Activated T-helper 1 cell treated with anti-CD3 and anti-CD28 coated beads, Interleukin-12 subunit alpha, Interleukin-12 subunit beta, Interleukin-2, Interleukin-4 antibody, amounts not matched to agents 30 ng/mL and 10 ng/mL and 1 ng/mL, durations not matched to agents 14 hours and 24 hours and 36 hours (primary cell): ENCODE measurements at places on chromosomes 3 and 15. TPM values are rescaled to one million over a fixed set of nuclear protein-coding genes. Genes with fewer than 3 reads are reported as not detected.
A peak's percentile ranks its signal among the peaks of the same experiment; 100 is the strongest.

- H3K4me3 ChIP-seq, result no peak overlapping the region
- H3K36me3 ChIP-seq, result no peaks in the 10 kb centered on the region
- no peaks in the 10 kb centered on the region for H3K27me3 ChIP-seq
- no peak overlapping the region for H3K27ac ChIP-seq
Observed at GRCh38 chr3:85255949-85256348, 297.2 kb downstream of the CADM2 start.

- no peak overlapping the region for H3K27ac ChIP-seq
- H3K36me3 ChIP-seq, result peaks cover 3% of the 10 kb centered on the region
- H3K4me1 ChIP-seq, result peaks cover 6% of the 10 kb centered on the region
- peaks cover 2% of the 10 kb centered on the region for H3K27me3 ChIP-seq
- DNase-seq, result no peak
Observed at GRCh38 chr3:34022147-34022546, 223.7 kb downstream of the PDCD6IP start.

Gene GPR156
- 0.18 TPM in 1 of 2 replicates, not detected in the other for total RNA-seq

DNA sequence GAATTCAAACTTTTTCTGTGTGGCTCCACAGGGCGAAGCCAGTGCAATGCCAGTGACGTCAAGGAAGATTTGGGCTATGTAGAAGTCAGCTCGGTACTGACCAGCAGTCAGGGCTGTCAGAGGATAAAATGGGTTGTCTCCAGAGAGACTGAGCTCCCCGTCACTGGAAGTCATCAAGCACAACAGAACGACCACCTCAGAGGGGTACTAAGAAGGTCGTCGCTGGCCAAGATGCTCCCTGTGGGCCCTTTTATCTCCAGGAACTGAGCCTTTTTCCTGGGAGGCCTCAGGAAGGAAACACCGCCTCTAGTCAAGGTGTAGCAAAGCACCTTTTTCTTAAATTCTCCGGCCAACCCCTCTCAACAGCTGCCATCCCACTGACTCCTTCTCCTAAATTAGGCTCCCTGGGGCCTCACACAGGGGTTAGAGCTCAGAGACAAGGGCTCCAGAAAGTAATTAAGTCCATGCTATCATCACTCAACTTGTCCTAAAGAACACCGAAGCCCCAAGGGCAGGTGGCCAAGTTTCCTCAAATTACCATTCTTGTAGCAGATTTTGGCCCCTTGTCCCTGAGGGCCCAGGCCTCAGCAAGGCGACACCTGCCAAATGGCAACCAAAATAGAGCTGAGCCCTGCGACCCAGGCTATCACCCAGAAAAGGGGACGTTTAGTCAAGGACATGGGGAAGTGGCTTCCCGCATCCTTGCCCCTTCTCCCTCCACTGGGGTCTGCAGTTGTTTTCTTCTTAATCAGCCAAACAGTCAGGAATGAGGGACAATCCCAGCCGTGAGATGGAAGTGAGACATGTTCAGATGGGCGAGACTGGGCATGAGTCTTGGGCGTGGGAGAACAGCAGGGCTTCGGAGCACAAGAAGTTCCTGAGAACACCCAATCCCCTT, 48.0 kb downstream of the SSUH2 start:
- H3K27ac ChIP-seq, result no peak overlapping the region
- H3K36me3 ChIP-seq, result no peaks in the 10 kb centered on the region
- H3K4me1 ChIP-seq, result no peaks in the 10 kb centered on the region
- no peak for DNase-seq

- H3K4me3 ChIP-seq, result no peak overlapping the region
- no peak for DNase-seq
- H3K36me3 ChIP-seq, result no peaks in the 10 kb centered on the region
- H3K27ac ChIP-seq, result no peak overlapping the region
- H3K4me1 ChIP-seq, result no peaks in the 10 kb centered on the region
- H3K27me3 ChIP-seq, result peaks cover 2% of the 10 kb centered on the region
Observed at GRCh38 chr3:71916747-71917369, 131.9 kb upstream of the PROK2 start.

Gene SI
- not detected in 2 replicates for total RNA-seq

DNA sequence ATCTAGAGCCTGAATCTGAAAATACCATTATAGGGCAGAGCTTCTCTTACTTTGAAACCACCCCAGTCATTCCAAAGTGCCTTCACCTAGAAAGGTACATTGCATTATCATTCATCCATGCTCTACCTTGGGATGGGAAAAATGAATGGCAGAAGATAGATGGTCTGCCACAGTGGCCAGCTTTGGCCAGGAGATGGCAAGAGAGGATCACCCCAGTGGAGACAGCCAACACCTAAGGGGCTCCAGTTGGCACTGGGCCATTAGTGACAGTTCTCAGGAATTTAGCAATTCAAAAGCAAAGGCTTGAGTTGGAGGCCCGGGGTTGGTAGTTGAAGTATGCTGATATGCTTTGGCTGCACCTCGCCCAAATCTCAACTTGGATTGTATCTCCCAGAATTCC, 253.6 kb upstream of the MRPL3 start:
- no peaks in the 10 kb centered on the region for H3K4me1 ChIP-seq
- no peak overlapping the region for H3K27ac ChIP-seq
- peaks cover 3% of the 10 kb centered on the region for H3K27me3 ChIP-seq
- DNase-seq, result no peak
- no peaks in the 10 kb centered on the region for H3K36me3 ChIP-seq

Gene GPR160
- total RNA-seq, result 3.4 and 3.5 TPM in 2 replicates

Gene PEX5L
- total RNA-seq, result 0.17 and 0.67 TPM in 2 replicates

DNA sequence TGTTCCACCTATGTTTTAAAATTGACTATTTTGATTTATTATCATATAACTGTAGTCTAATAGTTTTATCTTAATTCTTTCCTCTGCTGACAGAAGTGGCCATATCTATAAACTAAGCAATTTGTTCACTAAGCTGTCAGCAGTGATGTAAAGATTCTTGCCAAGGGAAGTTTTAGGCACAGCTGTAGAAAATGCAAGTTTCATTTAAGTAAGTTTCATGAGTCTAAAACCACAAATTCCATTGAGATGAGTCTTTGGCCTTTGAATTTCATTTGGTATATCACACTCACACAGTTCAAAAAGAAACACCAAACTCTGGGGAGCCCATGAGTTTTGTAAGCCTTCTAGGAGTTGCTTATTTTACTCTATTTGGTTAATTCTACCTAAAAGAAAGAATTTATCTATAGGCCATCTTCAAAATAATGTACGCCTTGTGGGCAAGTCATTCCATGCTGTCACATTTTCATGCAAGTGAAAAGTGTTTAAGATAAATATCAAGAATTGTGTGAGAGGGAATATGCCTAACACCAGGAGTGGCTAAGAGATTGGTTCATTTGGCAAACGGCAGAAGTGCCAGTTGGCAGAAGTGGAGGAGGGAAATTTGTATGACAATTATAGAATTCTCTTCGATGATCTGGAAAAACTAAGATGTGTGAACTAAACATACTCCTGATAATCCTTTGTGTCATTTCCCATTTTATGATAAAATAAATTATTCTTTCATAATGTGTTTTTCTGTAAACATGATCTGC, 292.9 kb downstream of the ZIC4 start:
- H3K4me3 ChIP-seq, result no peak overlapping the region
- no peaks in the 10 kb centered on the region for H3K27me3 ChIP-seq
- no peaks in the 10 kb centered on the region for H3K36me3 ChIP-seq
- no peak overlapping the region for H3K27ac ChIP-seq
- no peak for DNase-seq
- no peaks in the 10 kb centered on the region for H3K4me1 ChIP-seq

Gene TMIE
- 0.34 TPM in 1 of 2 replicates, not detected in the other for total RNA-seq

Gene THSD4
- total RNA-seq, result not detected in 2 replicates

- no peaks in the 10 kb centered on the region for H3K36me3 ChIP-seq
- H3K4me3 ChIP-seq, result no peak overlapping the region
- H3K27me3 ChIP-seq, result peaks cover 9% of the 10 kb centered on the region
- no peaks in the 10 kb centered on the region for H3K4me1 ChIP-seq
- H3K27ac ChIP-seq, result no peak overlapping the region
- no peak for DNase-seq
Observed at GRCh38 chr3:14785207-14786155, 33.3 kb upstream of the FGD5 start.

GRCh38 chr3:10198761-10199649, 34.3 kb downstream of the IRAK2 start:
- DNase-seq, result peak; percentile 78
- peak overlapping the region; percentile 90 for H3K27ac ChIP-seq
- no peaks in the 10 kb centered on the region for H3K27me3 ChIP-seq
- peaks cover 22% of the 10 kb centered on the region for H3K36me3 ChIP-seq
- peak overlapping the region; percentile 47 for H3K4me3 ChIP-seq
- H3K4me1 ChIP-seq, result peaks cover 78% of the 10 kb centered on the region

Gene LARP6
- total RNA-seq, result 0.44 TPM in 1 of 2 replicates, not detected in the other

Gene LYZL4
- not detected in 2 replicates for total RNA-seq

Gene HYAL1
- 0.12 and 0.36 TPM in 2 replicates for total RNA-seq

- H3K36me3 ChIP-seq, result no peaks in the 10 kb centered on the region
- no peak overlapping the region for H3K27ac ChIP-seq
- DNase-seq, result no peak
- no peaks in the 10 kb centered on the region for H3K27me3 ChIP-seq
Observed at GRCh38 chr3:107633327-107634098, 110.8 kb downstream of the BBX start.

- H3K36me3 ChIP-seq, result no peaks in the 10 kb centered on the region
- H3K27me3 ChIP-seq, result peaks cover 62% of the 10 kb centered on the region
- H3K4me1 ChIP-seq, result peaks cover 5% of the 10 kb centered on the region
- no peak overlapping the region for H3K4me3 ChIP-seq
- no peak overlapping the region for H3K27ac ChIP-seq
Observed at GRCh38 chr3:55481744-55482495, 5.2 kb downstream of the WNT5A start.

DNA sequence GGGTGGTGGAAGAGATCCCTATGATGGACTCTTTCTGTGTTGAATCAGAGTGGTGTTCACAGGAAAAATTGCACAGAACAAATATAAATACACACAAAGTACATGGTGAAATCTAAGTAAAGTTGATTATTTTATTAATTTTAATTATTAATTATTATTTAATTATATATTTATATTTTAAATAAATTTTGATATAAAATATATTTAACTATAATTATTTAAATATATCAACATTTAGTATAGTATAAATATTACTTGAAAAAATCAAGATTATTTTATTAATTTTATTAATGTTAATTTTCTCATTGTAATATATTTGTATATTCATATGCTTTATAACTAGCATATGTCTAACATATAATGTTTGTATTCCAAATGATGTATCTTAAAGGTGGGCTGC, 11.3 kb upstream of the ATP10A start:
- H3K27me3 ChIP-seq, result no peaks in the 10 kb centered on the region
- no peaks in the 10 kb centered on the region for H3K36me3 ChIP-seq

- H3K4me1 ChIP-seq, result peaks cover 6% of the 10 kb centered on the region
- H3K36me3 ChIP-seq, result peaks cover 9% of the 10 kb centered on the region
- H3K27ac ChIP-seq, result no peak overlapping the region
Observed at GRCh38 chr3:48856469-48856868, 8.8 kb upstream of the PRKAR2A start.

- no peak overlapping the region for H3K4me3 ChIP-seq
- no peak for DNase-seq
- H3K27ac ChIP-seq, result peak overlapping the region; percentile 24
- H3K36me3 ChIP-seq, result peaks cover 52% of the 10 kb centered on the region
Observed at GRCh38 chr3:9467451-9467850, 70.0 kb downstream of the SETD5 start.

- no peaks in the 10 kb centered on the region for H3K27me3 ChIP-seq
- no peak overlapping the region for H3K4me3 ChIP-seq
- H3K4me1 ChIP-seq, result no peaks in the 10 kb centered on the region
- DNase-seq, result no peak
- no peak overlapping the region for H3K27ac ChIP-seq
Observed at GRCh38 chr3:114379266-114379665, 85.4 kb downstream of the TIGIT start.

DNA sequence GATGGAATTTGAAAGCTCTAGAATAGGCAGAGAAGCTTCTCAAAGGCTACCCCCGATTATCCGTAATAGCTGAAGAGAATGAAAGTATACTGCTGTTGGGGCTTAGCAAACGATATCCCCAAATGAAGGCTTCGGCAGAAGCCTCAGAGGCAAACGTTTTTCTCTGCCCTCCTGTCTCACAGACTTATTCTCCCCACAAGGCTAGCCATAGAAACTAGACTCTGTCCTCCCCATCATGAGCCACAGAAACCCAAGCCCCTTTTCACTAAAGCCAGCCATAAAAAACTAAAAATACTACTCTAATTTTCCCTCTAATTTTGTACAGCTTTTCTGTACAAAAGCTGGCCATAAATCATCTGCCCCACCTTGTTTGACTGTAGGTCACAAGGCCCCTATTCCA, 413.4 kb upstream of the CFAP20DC start:
- peaks cover 4% of the 10 kb centered on the region for H3K27me3 ChIP-seq
- H3K36me3 ChIP-seq, result peaks cover 12% of the 10 kb centered on the region
- no peak overlapping the region for H3K4me3 ChIP-seq
- H3K4me1 ChIP-seq, result peaks cover 7% of the 10 kb centered on the region

DNA sequence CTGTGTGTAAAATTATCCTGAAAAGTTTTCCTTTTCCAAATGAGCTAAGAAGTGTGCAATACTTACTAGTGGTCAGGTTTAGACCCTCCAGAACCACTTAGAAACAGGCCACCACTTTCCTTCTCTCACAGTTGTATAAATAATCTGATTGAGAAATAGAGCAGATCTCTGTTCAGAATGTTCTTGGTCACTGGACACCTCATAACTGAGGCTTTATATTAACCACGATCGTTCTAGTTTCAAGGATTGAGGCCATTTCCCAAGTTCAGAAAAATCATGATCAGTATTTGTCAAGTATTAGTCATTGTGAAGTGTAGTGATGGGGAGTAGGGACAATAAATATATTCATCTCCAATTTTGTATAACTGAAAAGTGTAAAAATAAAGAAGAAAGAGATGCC, 1.0 kb upstream of the MAP3K13 start:
- H3K27ac ChIP-seq, result no peak overlapping the region
- H3K27me3 ChIP-seq, result peaks cover 52% of the 10 kb centered on the region
- no peaks in the 10 kb centered on the region for H3K36me3 ChIP-seq
- no peak overlapping the region for H3K4me3 ChIP-seq

- no peak for DNase-seq
- H3K4me1 ChIP-seq, result peaks cover 64% of the 10 kb centered on the region
- H3K27ac ChIP-seq, result peak overlapping the region; percentile 82
- H3K4me3 ChIP-seq, result peak overlapping the region; percentile 83
Observed at GRCh38 chr3:48503401-48504050, 448 bp downstream of the SHISA5 start.

Gene SIDT1
- total RNA-seq, result 11.3 and 12.2 TPM in 2 replicates

DNA sequence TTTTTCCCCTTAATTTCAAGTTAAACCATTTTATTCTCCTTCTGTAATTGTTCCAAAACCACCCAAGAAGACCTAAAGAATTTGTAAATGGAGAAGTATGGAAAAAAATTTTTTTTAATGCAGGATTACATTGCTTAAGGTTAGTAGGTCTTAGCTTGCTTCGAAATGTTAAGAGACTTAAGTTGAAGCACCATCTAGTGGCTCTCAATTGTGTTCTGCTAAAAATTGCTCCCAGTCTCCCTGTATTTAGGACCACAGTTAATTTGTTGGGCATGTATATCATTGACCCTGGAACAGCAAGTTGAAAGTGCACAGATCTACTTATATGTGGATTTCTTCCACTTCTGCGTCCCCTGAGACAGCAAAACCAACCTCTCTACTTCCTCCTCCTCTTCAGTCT, 32.4 kb downstream of the CD200R1L start:
- H3K36me3 ChIP-seq, result peaks cover 2% of the 10 kb centered on the region
- H3K4me1 ChIP-seq, result peaks cover 33% of the 10 kb centered on the region
- no peak overlapping the region for H3K27ac ChIP-seq
- no peak overlapping the region for H3K4me3 ChIP-seq

Gene KLHL25
- total RNA-seq, result 10.7 and 11.0 TPM in 2 replicates

Gene UNC13C
- total RNA-seq, result not detected in 2 replicates

- no peaks in the 10 kb centered on the region for H3K36me3 ChIP-seq
- no peak for DNase-seq
- H3K4me3 ChIP-seq, result no peak overlapping the region
- H3K27ac ChIP-seq, result no peak overlapping the region
- no peaks in the 10 kb centered on the region for H3K4me1 ChIP-seq
Observed at GRCh38 chr3:65425880-65426279, 612.8 kb downstream of the MAGI1 start.
